Pancreas (tissue), 10 donors: ENCODE measurements at places on chromosomes 1 and 21. TPM values are rescaled to one million over a fixed set of nuclear protein-coding genes. Genes with fewer than 3 reads are reported as not detected.

DNA sequence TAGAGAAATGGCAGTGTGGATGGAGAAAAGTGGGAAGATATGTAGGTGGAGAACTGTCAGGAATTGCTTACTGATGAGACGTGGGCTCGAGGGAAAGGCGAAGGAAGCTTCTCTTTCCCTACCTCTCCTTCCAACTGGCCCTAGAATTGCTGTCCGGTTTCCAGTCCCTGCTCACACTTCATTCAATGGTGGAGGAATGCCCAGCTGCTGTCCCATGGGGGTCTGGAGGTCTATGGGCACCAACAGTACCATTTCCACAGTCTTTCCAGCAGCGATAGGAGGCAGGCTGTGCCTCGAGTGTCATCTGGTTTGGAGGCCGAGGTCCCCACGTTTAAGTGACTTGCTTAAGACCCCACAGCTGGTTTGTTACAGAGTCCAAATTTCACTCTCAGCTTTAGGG, 31.5 kb upstream of the CD1D start:
- DNase-seq, result peak; percentile 16
- H3K27me3 ChIP-seq, result no peaks in the 10 kb centered on the region
- peak overlapping the region; percentile 52 for H3K27ac ChIP-seq

DNA sequence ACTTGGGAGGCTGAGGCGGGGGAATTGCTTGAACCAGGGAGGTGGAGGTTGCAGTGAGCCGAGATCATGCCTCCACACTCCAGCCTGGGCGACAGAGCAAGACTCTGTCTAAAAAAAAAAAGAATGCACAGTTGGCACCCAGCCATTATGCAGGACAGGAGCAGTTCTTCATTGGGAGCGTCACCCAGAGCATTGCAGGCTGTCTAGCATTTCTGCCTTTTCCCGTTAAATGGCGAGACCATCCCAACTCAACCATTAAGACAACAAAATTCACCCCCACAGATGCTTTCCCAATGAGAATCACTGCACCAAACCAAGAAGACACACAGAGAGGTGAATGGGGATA, 105.8 kb downstream of the EDEM3 start:
- H3K4me3 ChIP-seq, result no peak overlapping the region
- H3K27ac ChIP-seq, result no peak overlapping the region
- DNase-seq, result no peak

GRCh38 chr1:190858140-190858539, 380.5 kb upstream of the BRINP3 start:
- H3K36me3 ChIP-seq, result no peaks in the 10 kb centered on the region
- no peaks in the 10 kb centered on the region for H3K4me1 ChIP-seq
- H3K27ac ChIP-seq, result no peak overlapping the region

DNA sequence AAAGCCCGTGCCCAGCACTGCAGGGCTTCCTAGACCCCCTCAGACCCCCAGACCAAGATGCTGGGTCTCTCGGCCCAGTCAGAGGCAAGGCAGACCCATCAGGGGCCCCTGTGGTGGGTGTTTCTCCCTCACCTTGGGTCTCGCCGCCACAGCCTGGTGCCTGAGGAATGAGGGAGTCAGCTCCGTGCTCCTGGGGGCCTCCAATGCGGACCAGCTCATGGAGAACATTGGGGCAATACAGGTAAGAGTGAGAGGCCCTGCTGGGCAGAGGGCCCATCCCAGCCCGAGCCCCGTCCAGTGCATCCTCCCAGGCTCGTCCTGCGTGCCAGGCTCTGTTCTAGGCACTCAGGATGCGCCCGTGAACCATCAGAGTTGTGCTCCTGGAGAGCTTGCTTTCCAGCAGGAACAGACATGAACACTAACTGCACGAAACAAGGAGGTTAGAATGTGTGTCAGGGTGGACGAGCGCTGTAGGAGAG, 51.5 kb downstream of the KCNAB2 start:
- H3K4me1 ChIP-seq, result no peaks in the 10 kb centered on the region
- no peak overlapping the region for H3K4me3 ChIP-seq
- no peaks in the 10 kb centered on the region for H3K27me3 ChIP-seq
- no peak for DNase-seq
- no peak overlapping the region for H3K27ac ChIP-seq

DNA sequence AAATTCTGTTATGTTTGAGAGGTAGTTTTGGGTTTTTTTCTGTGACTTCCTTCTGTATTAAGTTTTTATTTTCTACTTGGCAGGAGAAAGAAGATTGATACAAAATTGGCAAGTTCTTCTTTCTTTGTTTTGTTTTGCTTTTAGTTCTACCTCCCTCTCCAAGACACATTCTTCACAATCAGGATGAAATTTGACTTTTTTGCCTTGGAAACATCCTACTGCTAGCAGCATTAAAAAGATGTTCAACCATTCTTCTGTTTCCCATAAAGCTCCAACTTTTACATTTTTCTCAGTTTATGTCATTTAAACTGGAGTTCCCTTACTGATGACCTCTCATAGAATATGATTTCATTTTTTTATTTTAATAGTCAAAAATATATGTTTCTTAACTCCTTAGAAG, 234.8 kb downstream of the NCAM2 start:
- no peaks in the 10 kb centered on the region for H3K27me3 ChIP-seq
- no peak overlapping the region for H3K27ac ChIP-seq
- DNase-seq, result no peak
- no peaks in the 10 kb centered on the region for H3K36me3 ChIP-seq

DNA sequence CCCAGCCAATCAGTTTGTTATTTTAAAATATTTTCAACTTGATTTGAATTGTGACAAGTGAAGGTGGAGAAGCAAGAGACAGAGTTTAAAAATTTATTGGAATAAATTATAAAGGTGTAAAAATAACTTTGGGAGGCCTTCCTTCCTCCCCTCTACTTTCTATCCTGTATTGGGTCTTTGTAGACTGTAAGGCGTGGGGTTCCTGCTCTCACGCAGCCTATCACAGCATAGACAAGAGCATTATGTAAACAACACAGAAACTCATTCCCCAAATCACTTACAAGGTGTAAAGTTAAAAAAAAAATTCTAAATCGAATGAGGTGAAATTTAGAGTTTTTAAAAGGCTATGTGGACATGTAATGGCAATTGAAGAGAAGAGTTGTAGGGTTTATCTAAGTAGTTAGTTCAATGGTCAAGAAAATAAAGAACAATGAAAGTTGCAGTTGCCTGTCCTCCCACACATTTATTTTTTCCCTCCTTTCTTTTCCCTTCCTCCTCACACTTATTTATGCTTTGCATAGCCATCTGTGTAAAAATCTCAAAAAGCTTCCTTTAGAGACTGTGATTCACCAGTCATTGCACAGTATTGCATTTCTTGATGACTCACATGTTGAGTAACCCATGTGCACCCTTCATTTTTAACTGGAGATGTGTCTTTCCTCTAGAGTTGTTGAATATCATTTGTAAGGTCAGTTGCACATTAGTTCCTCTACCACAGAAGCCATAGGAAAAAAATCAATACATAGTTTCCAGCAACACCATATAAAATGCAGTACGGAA, 242.2 kb downstream of the PTPRC start:
- no peaks in the 10 kb centered on the region for H3K36me3 ChIP-seq
- no peaks in the 10 kb centered on the region for H3K4me1 ChIP-seq
- no peak overlapping the region for H3K27ac ChIP-seq
- H3K4me3 ChIP-seq, result no peak overlapping the region
- DNase-seq, result no peak

GRCh38 chr1:208604295-208604694, 360.1 kb upstream of the PLXNA2 start:
- H3K27me3 ChIP-seq, result no peaks in the 10 kb centered on the region
- no peaks in the 10 kb centered on the region for H3K36me3 ChIP-seq
- H3K4me1 ChIP-seq, result no peaks in the 10 kb centered on the region

GRCh38 chr21:38716942-38717341, 88.8 kb upstream of the ETS2 start:
- DNase-seq, result no peak
- H3K36me3 ChIP-seq, result no peaks in the 10 kb centered on the region
- no peaks in the 10 kb centered on the region for H3K27me3 ChIP-seq
- no peak overlapping the region for H3K4me3 ChIP-seq
- no peak overlapping the region for H3K27ac ChIP-seq
- no peaks in the 10 kb centered on the region for H3K4me1 ChIP-seq

Gene HOOK1
- 26.1 TPM for total RNA-seq

Gene MRPL9
- total RNA-seq, result 26.6 TPM

Gene TPTE
- total RNA-seq, result not detected

GRCh38 chr21:45356251-45356650, 48.7 kb upstream of the COL18A1 start:
- H3K4me3 ChIP-seq, result no peak overlapping the region
- no peak overlapping the region for H3K27ac ChIP-seq
- H3K36me3 ChIP-seq, result no peaks in the 10 kb centered on the region
- no peaks in the 10 kb centered on the region for H3K27me3 ChIP-seq

GRCh38 chr1:34715139-34715538, 39.7 kb upstream of the GJB5 start:
- no peaks in the 10 kb centered on the region for H3K36me3 ChIP-seq
- no peak overlapping the region for H3K27ac ChIP-seq
- no peaks in the 10 kb centered on the region for H3K4me1 ChIP-seq
- H3K27me3 ChIP-seq, result no peaks in the 10 kb centered on the region
- DNase-seq, result no peak

- H3K27ac ChIP-seq, result no peak overlapping the region
- H3K27me3 ChIP-seq, result no peaks in the 10 kb centered on the region
- no peaks in the 10 kb centered on the region for H3K36me3 ChIP-seq
- no peak overlapping the region for H3K4me3 ChIP-seq
Measured at GRCh38 chr1:181159451-181160140, 71.1 kb downstream of the IER5 start.

Gene SYT6
- 3.9 TPM for total RNA-seq

GRCh38 chr1:215905493-215906115, 338.5 kb downstream of the KCTD3 start:
- H3K27ac ChIP-seq, result no peak overlapping the region
- no peak for DNase-seq
- no peak overlapping the region for H3K4me3 ChIP-seq
- no peaks in the 10 kb centered on the region for H3K36me3 ChIP-seq
- H3K27me3 ChIP-seq, result no peaks in the 10 kb centered on the region
- no peaks in the 10 kb centered on the region for H3K4me1 ChIP-seq

GRCh38 chr21:34886240-34887104, 162.6 kb downstream of the RUNX1 start:
- peak; percentile 71 for DNase-seq
- H3K27ac ChIP-seq, result peak overlapping the region; percentile 91
- peaks cover 21% of the 10 kb centered on the region for H3K27me3 ChIP-seq
- H3K4me1 ChIP-seq, result peaks cover 7% of the 10 kb centered on the region
- H3K36me3 ChIP-seq, result no peaks in the 10 kb centered on the region

Gene FLG
- total RNA-seq, result not detected

GRCh38 chr1:233719655-233720341, 105.9 kb downstream of the KCNK1 start:
- no peak for DNase-seq
- H3K36me3 ChIP-seq, result no peaks in the 10 kb centered on the region
- H3K4me1 ChIP-seq, result no peaks in the 10 kb centered on the region

Gene NSL1
- total RNA-seq, result 5.6 TPM

Gene ZC3H12A
- 9.0 TPM for total RNA-seq

DNA sequence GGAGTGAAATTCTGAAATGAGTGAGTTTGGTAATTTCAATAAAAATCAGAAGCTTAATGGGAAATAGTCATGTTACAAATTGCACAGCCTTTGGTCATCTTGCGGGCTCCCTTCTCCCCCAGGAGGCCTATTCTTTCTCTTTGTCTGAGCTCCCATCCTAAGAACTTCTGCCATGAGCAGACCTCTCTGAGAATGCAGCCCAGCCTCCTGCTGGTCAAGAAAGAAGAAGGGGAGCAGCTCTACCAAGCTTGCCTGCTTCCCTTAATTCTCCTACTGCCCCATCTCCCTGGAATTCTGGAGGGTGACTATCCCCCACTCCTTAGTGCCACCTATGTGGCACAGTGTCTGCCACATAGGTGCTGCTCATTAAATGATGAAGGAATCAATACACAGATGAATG, 300.7 kb upstream of the DAB1 start:
- no peaks in the 10 kb centered on the region for H3K4me1 ChIP-seq
- no peaks in the 10 kb centered on the region for H3K27me3 ChIP-seq
- H3K27ac ChIP-seq, result no peak overlapping the region
- no peaks in the 10 kb centered on the region for H3K36me3 ChIP-seq
- H3K4me3 ChIP-seq, result no peak overlapping the region

- no peaks in the 10 kb centered on the region for H3K27me3 ChIP-seq
- H3K4me3 ChIP-seq, result no peak overlapping the region
- DNase-seq, result no peak
- no peak overlapping the region for H3K27ac ChIP-seq
- H3K4me1 ChIP-seq, result peaks cover 6% of the 10 kb centered on the region
Measured at GRCh38 chr21:41350436-41351155, 11.2 kb upstream of the MX2 start.

- no peak overlapping the region for H3K27ac ChIP-seq
- no peak for DNase-seq
- no peaks in the 10 kb centered on the region for H3K36me3 ChIP-seq
- no peaks in the 10 kb centered on the region for H3K4me1 ChIP-seq
- no peaks in the 10 kb centered on the region for H3K27me3 ChIP-seq
Measured at GRCh38 chr1:38962560-38962959, 20.9 kb upstream of the RHBDL2 start.

Gene AGT
- 9.4 TPM for total RNA-seq

- H3K4me1 ChIP-seq, result no peaks in the 10 kb centered on the region
- DNase-seq, result no peak
- H3K4me3 ChIP-seq, result no peak overlapping the region
Measured at GRCh38 chr1:59619557-59619956, 195.2 kb upstream of the HOOK1 start.

DNA sequence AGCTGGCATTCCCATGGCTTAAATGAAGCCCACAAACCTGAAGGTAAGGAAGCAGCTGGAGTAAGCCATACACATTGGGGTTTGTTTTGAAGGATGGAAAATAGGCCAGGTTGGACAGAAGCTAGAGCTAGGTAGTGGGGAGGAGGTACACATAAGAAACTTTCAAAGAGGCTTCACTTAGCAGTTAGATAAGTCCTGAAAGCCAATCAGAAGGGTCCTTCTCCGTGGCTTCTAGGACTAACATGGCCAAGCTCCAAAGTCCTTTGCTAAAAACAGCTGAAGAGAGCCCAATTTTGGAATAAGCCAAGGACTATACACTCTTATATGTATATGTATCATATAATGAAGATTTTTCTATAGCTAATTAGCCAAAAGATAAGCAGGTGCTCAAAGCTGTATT, 1.8 kb downstream of the EYA3 start:
- no peak overlapping the region for H3K27ac ChIP-seq
- DNase-seq, result no peak
- H3K4me1 ChIP-seq, result peaks cover 5% of the 10 kb centered on the region
- no peaks in the 10 kb centered on the region for H3K36me3 ChIP-seq
- H3K4me3 ChIP-seq, result no peak overlapping the region

DNA sequence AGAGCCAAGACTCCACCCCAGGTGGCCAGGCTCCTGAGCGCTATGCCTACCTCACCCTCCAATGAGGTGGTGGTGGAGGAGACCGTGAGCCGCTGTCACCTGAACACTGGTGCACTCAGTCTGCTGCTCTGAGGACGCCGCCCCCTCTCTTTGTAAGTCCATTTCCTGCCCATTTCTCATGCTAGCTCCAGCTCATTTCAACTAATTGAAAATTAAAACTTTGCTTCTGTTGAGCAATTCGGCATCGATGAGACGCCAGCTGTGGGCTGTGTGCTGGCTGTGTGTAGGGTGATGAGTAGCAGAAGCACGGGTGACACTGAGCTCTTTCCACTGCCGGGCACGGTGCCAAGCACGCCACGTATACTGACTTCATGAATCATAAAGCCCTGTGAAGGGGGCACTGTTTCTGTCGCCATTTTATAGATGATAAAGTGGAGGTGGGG, 11.2 kb downstream of the TNFRSF1B start:
- H3K36me3 ChIP-seq, result no peaks in the 10 kb centered on the region
- no peaks in the 10 kb centered on the region for H3K27me3 ChIP-seq

Gene NAV1
- total RNA-seq, result 7.0 TPM
